ENCODE measurements at places on chromosomes 4 and X.
A peak's percentile ranks its signal among the peaks of the same experiment; 100 is the strongest.

DNA sequence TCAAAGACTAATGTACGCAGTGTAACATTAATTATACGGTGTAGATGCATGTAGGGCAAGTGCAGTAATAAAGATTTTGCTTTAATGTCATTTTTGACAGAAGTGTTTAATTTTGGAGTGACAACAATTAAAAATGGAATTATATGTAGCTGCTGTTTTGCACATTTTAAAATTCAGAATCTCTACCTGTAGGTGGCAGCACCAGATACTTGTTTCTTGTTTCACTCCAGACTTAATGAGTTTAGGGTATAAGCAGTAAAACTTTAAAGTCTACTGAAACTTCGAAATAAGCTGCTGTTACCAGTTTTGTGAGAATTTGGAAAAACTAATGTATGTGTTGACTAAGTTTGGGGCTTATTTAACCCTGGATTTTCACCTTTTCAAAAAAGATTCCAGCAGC, 144.9 kb downstream of the POLA1 start:
- DNase-seq: no peak

- no peak for DNase-seq
These were observed 169.5 kb downstream of the GLRA2 start for GRCh38 chrX:14698790-14699189.

DNA sequence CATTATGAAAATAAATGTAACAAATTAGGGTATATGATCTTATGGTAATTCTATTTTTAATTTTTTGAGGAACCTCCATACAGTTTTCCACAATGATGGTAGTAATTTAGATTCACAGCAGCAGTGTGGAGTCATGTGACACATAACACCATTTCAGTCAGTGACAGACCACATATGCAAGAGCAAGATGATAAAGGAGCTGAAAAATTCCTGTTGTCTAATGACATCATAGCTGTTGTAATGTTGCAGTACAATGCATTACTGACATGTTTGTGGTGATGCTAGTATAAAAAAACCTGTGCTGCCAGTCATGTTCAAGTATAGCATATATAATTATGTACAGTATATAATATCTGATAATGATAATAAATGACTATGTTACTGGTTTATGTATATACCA, 28.5 kb downstream of the EMCN start:
- DNase-seq: no peak

DNA sequence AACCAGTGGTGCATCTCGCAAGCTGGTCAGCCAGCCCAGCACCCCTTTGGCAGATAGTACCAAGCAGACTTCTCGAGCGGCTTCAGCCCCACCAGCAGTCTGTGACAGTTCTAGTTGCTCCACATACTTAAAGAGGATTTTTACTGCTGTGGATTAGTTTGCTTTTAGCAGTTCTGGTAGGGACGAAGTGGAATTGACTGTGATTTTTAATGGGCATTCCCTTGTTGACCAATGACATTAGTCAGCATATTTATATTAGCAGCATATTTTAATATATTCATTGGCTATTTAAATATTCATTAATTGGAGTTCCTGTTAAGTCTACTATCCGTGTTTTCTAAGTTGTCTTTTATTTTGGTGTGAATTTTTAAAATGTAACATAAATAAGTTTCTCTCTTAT, 500.9 kb upstream of the FAT1 start:
- no peak for DNase-seq

- no peak for DNase-seq
These were observed 96.7 kb upstream of the FTHL17 start for GRCh38 chrX:31168551-31168950.

DNA sequence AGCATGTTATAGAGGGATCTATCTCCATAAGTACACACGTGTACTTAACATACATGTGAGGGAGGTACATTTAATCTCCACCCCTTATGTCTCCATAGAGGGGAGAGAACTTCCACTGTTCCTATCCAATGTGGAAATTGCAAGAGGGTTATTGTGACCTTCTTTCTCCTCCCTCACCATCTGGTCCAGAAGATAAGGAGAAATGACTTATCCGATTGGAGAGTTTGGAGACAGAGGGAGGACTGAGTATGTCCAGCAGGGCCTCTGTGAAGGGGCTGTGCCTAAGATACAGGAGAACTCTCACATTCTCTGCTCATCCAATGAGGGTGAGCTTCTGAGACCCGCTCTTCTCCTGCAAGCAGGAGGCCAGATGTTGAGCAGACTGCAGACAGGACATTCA, 113.1 kb downstream of the QDPR start:
- no peak for DNase-seq

DNA sequence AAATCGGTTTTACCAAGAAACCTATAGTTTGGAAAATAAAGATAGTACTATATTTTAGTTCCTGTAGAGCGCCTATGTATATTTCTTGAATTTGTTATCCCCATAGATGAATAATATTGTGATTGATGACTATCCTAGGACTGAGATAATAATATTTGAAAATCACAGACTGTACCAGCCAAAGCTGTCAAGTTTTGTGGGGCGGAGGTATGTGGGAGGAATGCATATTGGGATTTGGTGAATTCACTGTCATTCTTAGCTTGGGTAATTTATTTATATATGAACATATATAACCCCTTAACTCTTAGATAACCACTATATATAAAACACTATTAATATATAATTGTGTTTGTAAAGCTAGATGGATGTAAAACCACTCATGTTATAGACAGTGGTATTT, 205.5 kb upstream of the ARSJ start:
- no peak for DNase-seq

DNA sequence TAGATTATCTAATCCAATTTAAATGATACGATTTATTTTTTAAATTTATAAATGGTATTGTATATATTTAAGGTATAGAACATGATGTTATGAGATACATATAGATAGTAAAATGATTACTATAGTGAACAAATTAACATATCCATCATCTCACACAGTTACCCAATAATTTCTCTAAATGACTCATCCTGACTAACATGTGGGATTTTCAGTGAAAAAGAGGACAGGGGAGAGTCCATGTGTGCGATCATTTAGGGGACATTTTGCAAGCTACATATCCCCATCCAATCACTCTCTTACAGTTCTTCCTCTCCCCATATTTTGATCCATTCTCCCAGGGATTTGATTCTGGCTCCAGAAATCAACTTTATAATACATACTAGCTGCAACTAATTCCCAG, 88.2 kb downstream of the ABCB7 start:
- DNase-seq: no peak

- peak; percentile 48 for DNase-seq
These were observed 93.2 kb downstream of the IL1RAPL2 start for GRCh38 chrX:104659005-104659744.

- DNase-seq: peak; percentile 38
These were observed 131.6 kb downstream of the HMX1 start for GRCh38 chr4:8739820-8740665.

DNA sequence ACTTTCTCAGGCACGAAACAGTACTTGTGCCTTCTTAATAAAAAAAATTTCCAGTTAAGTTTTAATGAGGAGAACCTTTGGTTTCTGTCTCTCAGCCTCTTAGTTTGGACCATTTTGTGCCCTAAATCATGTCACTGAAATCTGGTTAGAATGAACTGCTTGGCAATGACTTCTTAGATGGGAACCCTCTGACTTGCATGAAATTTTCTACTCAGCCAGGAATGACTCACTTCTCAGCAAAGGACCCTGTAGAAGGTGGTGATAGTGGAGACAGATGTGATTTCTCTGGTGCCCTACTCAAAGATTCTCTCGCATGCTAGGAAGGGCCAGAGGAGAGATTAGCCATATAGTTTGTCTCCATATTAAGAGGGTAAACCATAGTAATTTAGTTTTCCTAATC, 50.5 kb downstream of the RASL11B start:
- DNase-seq: no peak

DNA sequence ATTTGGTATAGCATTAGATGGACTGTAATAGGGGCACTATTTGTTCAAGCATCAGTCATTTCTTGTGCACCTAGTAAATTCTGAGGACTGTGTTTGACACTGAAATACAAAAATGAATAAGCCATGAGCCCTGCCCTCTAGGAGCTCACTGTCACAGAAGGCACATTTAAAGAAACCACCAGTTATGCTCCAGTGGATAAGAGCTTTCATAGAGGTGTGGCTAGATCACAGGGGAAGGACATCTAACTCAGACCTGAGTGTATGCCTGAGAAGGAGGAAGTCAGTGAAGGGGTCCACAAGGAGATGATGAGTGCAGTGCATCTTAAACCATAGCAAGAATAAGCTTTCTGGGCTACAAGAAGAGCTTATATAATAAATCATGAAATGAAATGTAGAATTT, 40.1 kb downstream of the BTC start:
- DNase-seq: no peak

DNA sequence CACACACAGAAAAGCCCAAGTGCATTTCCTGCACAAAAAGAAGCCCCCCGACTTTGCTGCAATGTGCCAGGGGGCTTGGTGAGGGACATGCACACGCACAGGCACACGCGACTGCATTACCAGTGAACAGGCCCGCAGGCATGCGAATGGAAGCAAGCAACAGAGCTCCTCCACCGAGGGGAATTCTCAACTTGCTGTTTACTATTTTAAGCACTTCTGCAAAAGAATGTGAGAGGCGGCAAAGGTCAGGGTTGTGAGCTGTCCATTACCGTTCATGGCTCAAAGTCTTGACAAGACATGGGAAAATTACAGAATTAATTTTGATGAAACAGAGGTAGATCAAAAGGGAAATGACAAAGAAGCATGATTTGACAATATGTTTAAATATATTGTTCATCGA, 342.5 kb upstream of the NOCT start:
- DNase-seq: no peak

DNA sequence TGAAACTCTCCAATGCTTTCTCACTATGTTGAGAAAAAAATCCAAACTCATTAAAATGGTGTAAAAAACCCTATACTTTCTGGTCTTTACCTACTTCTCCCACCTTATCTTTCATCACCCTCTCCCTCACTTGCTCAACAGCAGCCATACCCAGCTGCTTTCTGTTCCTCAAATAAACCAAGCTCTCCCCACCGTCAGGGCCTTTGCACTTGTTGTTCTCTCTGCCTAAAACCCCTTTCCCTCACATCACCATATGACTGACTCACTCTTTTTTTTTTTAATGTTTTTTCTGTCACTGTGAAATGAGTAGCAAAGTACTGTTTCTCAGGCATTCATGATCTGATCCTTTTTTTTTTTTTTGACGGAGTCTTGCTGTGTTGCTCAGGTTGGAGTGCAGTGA, 122.3 kb upstream of the TMEM164 start:
- DNase-seq: no peak

- DNase-seq: no peak
These were observed 166.4 kb upstream of the PTCHD1 start for GRCh38 chrX:23168291-23168690.

- no peak for DNase-seq
These were observed 203.7 kb downstream of the BMPR1B start for GRCh38 chr4:94961420-94961819.

- DNase-seq: no peak
These were observed 10.1 kb upstream of the CXCL8 start for GRCh38 chr4:73730292-73730691.

DNA sequence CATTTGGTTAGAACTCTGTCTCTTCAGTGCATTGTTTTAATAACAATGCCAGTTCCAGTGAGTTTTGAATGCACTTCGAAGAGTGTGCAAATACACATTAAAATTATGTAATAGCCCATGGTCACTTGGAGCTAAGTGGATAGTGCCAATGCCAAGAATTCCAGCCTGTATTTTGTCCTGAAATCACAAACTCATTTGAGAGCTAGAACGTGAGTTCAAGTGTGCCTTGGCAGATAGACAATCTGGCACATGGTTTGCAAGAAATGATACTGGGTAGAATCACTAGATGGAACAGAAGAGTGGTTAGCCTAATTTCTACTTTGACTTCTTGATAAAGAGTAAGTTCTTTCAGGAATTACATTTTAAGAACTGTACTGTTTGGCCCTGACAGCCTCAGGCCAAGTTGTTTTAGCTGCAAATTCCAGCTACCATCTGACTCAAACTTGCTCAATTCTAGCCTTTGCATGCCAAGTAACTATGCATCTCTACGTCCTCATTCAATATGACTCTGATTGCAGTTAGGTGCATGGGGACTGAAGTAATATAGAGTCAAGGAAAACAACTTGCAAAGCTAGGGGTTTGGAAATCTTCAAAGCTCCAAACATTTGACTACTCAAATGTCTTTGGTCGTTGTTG, 131.9 kb upstream of the SMIM31 start:
- DNase-seq: no peak

GRCh38 chr4:14375816-14376215, 626.5 kb upstream of the CPEB2 start:
- no peak for DNase-seq

GRCh38 chr4:128758314-128758922, 51.1 kb upstream of the JADE1 start:
- DNase-seq: no peak

DNA sequence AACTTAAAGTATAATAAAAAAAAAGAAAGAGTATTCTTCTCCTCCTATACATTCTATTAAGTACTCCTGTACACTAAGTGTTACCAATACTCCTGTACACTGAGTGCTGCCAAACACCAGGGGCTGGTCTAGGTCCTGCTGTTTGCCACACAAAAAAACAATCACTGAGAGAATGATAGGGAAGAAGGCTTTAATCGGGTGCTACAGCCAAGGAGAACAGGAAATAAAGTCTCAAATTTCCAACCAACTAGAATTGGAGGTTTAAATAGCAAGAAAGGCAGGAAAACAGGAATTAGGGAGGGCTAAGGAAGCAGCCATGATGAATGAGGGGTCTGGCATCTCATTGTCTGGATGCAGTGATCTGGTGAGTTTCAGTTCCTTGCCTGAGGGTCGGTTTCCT, 239.8 kb downstream of the ZNF674 start:
- no peak for DNase-seq

- no peak for DNase-seq
These were observed 127.4 kb upstream of the RPL34 start for GRCh38 chr4:108492816-108493595.

GRCh38 chr4:157004279-157005161, 32.9 kb upstream of the PDGFC start:
- no peak for DNase-seq

DNA sequence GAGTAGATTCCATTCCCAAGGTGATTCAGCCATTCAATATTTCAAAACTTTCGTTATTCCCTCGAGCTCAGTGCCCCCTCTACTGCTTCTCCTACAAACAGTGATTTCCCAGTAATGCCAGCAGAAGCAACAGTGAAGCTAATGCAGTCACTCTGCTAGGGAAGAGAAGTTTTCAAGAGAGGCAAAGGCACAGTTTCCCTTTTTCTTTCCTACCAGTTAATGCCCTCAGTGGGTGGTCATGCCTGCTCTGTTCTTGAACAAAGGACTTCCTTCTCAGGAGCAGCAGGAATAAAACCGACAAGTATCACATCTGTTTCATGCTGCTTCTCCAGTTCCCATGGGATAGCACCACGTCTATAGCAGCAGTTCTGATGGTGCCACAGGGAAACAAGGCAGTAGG, 317.2 kb downstream of the TENM3 start:
- DNase-seq: no peak

GRCh38 chrX:10356979-10357378, 200.2 kb downstream of the CLCN4 start:
- no peak for DNase-seq

DNA sequence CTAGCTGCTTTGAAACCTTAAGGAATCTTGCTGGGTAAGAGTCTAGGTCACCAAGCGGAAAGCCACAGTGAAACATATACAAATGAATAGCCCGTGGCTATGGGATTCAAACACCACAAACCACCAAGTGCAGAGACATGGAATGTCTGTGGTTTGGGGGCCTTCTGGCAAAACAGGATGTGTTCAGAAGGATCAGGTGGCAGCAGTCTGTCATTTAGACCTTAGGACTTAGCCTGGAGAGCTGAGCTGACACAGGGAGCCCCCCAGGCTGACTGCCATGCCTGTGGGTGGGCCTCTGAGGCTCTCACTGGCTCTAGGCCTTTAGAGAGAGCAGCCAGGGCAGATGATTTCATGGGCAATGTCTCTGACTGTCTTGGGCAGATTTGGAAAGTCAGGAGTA, 225.6 kb downstream of the FBXW7 start:
- DNase-seq: no peak
